ENCODE measurements at places on chromosomes 7 and 10. TPM values are rescaled to one million over a fixed set of nuclear protein-coding genes. Genes with fewer than 3 reads are reported as not detected.

Gene WNT16
- 0.39 TPM for total RNA-seq

Gene RBM20
- 0.10 TPM for total RNA-seq

Gene CTTNBP2
- total RNA-seq: 1.0 TPM

Gene HMX3
- total RNA-seq: 15.2 TPM

Gene ZYX
- 169 TPM for total RNA-seq

Gene GPR15LG
- 0.41 TPM for total RNA-seq

Gene COBL
- total RNA-seq: 0.39 TPM

Gene SPOCK2
- 4.8 TPM for total RNA-seq

Gene BTBD16
- total RNA-seq: 0.82 TPM

Gene CHN2
- total RNA-seq: 0.15 TPM

Gene PIK3CG
- 0.13 TPM for total RNA-seq

Gene MYL7
- not detected for total RNA-seq

Gene HNRNPA2B1
- 819 TPM for total RNA-seq

Gene FGFR2
- 5.7 TPM for total RNA-seq

Gene RAB19
- 0.92 TPM for total RNA-seq

Gene EGR2
- 0.82 TPM for total RNA-seq

Gene FFAR4
- 0.92 TPM for total RNA-seq

Gene ADD3
- 32.4 TPM for total RNA-seq

Gene ARHGEF5
- 37.1 TPM for total RNA-seq

Gene C10orf105
- not detected for total RNA-seq

Gene CREM
- 13.7 TPM for total RNA-seq

Gene OPN1SW
- not detected for total RNA-seq

Gene LIPN
- total RNA-seq: not detected

Gene LBX1
- 0.15 TPM for total RNA-seq

Gene PODXL
- 32.3 TPM for total RNA-seq

Data from Panc1 (cell line).